Activated T-helper 1 cell treated with Interleukin-2 at 50 U/mL for 16 hours (primary cell): ENCODE measurements at places on chromosomes 5 and 9.

GRCh38 chr9:115038178-115038577 is 79.8 kb downstream of the TNC start:
- no peak for DNase-seq

- no peak for DNase-seq
These were observed 37.0 kb downstream of the LIFR start for GRCh38 chr5:38519476-38519875.

- no peak for DNase-seq
These were observed 44.1 kb downstream of the DCP2 start for GRCh38 chr5:113020461-113021273.

GRCh38 chr5:32753051-32753450 is 41.9 kb downstream of the NPR3 start:
- DNase-seq = no peak

- DNase-seq = no peak
These were observed 169.9 kb downstream of the SLC28A3 start for GRCh38 chr9:84170521-84171141.
